ENCODE measurements at places on chromosomes 12 and 14. TPM values are rescaled to one million over a fixed set of nuclear protein-coding genes. Genes with fewer than 3 reads are reported as not detected.

- H3K4me1 ChIP-seq = no peaks in the 10 kb centered on the region
- no peaks in the 10 kb centered on the region for H3K27me3 ChIP-seq
- no peak overlapping the region for H3K27ac ChIP-seq
Observed at GRCh38 chr12:16027002-16027401, 115.9 kb downstream of the DERA start.

DNA sequence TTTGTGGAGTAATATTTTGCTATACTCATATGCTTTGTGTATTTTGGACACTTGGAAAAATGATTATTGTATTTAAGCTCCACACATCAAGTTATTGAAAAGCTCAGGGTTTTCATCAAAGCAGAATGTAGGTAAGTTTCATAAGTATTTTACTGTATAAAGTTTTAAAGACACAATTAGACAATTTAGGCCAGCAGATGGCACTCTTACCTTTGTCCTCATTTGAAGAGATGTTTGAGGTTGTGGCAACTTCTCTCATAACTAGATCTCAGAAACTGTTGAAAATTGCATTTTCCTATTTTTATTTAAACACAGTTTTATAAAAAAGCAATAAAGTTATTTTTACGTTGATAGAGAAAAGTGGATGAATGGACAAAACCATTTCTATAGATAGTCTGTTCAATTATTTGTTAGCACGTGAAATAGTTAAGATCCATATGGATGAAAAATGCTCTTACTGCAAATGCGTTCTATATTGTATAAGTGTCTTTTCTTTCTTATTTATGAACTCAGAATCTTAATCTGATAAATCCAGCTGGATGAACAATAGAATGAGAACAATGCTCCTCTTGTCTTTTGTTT is 300.0 kb downstream of the AEBP2 start:
- no peak overlapping the region for H3K27ac ChIP-seq
- DNase-seq = no peak
- peaks cover 3% of the 10 kb centered on the region for H3K4me1 ChIP-seq
- H3K36me3 ChIP-seq = no peaks in the 10 kb centered on the region

- H3K4me1 ChIP-seq = no peaks in the 10 kb centered on the region
- DNase-seq = no peak
- no peaks in the 10 kb centered on the region for H3K27me3 ChIP-seq
- H3K36me3 ChIP-seq = no peaks in the 10 kb centered on the region
- no peak overlapping the region for H3K4me3 ChIP-seq
Observed at GRCh38 chr12:9381619-9382018, 173.4 kb upstream of the PZP start.

GRCh38 chr14:64137657-64138290 is 156.4 kb downstream of the ESR2 start:
- no peak overlapping the region for H3K4me3 ChIP-seq
- H3K36me3 ChIP-seq = peaks cover 100% of the 10 kb centered on the region
- no peak overlapping the region for H3K27ac ChIP-seq
- no peaks in the 10 kb centered on the region for H3K4me1 ChIP-seq
- DNase-seq = no peak

- no peaks in the 10 kb centered on the region for H3K36me3 ChIP-seq
- H3K27ac ChIP-seq = no peak overlapping the region
- no peaks in the 10 kb centered on the region for H3K27me3 ChIP-seq
- no peak for DNase-seq
- no peaks in the 10 kb centered on the region for H3K4me1 ChIP-seq
Observed at GRCh38 chr14:57818511-57818910, 47.4 kb downstream of the SLC35F4 start.

DNA sequence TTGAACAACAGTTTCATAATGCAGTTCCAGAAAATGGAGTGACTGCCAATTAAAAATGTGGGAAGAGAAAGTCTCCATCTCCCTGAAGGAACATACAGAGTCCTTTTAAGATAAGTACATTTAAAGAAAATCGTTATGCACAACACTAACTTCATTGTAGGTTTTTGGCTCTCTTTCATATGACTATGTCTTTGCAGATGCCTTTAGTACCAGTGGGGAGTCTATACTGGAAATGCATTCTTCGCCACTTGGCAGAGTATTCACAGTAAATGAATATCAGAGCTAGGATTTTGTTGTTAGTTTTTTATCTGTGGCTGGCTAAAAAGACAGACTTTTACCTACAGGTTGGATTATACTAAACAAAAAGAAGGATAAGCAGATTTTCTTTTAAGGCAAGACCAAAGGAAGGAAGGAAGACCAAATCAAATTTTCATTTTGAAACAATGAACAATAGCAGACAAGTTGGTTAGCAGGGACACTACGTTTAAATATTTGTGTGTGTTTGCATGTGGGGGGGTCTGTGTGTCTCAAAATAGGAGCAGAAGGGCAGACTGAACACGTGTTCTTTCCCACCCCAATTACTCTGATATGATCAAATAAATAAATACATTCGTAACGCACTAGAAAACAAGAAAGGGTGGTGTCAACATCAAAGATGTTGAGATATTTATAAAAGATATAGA is 124.5 kb downstream of the BTG1 start:
- no peak for DNase-seq
- no peak overlapping the region for H3K4me3 ChIP-seq
- H3K36me3 ChIP-seq = no peaks in the 10 kb centered on the region
- no peak overlapping the region for H3K27ac ChIP-seq
- no peaks in the 10 kb centered on the region for H3K27me3 ChIP-seq
- H3K4me1 ChIP-seq = no peaks in the 10 kb centered on the region

The PAX9 gene
- 70.1 TPM for total RNA-seq

Data from esophagus squamous epithelium (tissue), 5 donors.